ENCODE measurements at places on chromosomes 7 and 10.

GRCh38 chr7:156014201-156014600 is 201.9 kb upstream of the SHH start:
- DNase-seq: no peak

- DNase-seq: no peak
Measured at GRCh38 chr7:111730476-111731300, 168.4 kb upstream of the IMMP2L start.

- DNase-seq: no peak
Measured at GRCh38 chr10:124696446-124697392, 47.5 kb downstream of the FAM53B start.

DNA sequence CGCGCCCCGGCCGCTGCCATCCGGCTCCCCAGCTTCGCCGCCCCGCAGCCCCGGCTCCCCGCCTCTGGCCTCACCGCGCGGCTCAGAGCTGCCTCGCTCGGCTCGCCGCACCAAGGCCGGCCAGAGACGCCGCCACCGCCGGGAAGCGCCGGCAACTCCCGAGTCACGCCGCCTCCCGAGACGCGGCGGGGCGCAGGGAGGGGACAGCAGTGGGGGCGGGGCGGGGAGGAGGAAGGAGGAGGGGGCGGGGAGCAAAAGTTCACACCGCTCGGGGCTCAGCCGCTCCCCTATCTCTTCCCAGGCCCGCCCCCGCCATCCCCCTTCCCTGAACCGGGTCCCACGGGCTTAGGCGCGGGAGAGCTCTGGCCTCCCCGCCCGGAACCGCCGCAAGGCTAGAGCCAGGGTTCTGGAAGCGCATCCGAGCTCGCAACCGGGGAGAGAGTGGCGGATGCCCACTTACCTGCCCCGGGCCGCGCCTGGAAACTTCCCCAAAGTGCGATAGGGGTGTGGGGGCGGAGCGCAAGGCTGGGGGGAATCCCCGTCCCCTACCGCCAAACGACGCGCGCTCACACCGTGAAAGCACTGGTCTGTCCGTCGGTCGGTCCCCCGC is 1.0 kb downstream of the CHST15 start:
- no peak for DNase-seq

DNA sequence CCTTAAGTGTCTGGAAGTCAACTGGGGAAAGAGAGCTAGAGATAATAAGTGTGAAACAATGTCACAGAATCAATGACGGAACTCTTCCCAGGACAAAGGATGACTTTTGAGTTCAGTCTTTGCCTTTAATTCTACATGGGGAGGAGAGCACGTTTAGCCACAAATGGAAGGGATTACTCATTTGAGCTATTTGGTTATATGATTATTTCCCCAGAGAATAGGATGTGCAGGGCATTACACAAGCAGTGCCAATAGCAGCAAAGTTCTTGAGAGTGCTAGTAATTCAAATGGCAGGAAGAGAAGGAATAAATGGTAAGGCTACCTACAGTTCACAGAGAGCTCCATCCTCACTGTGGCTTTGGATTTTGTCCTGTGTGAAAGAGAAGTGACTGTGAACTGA is 6.0 kb downstream of the EGFR start:
- DNase-seq: no peak

GRCh38 chr10:30970760-30971460 is 60.8 kb downstream of the ZNF438 start:
- DNase-seq: no peak

DNA sequence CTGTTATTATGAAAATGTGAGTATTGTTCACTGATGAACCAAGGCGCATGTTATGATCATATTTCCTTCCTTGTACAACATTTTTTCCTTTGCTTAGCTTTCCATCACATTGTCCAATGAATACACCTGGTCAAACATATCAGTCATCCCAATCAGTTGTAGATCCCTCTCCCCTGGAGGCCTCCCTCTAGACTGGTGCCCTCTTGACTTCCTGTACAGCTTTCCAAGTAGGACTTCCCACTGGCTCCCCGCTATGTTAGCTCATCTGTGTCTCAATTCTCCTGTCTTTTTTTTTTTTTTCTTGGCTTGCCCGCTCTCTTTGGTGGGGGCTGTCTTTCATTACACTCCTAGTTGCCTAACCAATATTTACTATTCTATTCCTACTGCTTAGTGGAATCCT is 214.2 kb upstream of the NPY start:
- no peak for DNase-seq

Measured in cortex of kidney (tissue), 1 donor.